ENCODE measurements at places on chromosomes 1 and 21.

DNA sequence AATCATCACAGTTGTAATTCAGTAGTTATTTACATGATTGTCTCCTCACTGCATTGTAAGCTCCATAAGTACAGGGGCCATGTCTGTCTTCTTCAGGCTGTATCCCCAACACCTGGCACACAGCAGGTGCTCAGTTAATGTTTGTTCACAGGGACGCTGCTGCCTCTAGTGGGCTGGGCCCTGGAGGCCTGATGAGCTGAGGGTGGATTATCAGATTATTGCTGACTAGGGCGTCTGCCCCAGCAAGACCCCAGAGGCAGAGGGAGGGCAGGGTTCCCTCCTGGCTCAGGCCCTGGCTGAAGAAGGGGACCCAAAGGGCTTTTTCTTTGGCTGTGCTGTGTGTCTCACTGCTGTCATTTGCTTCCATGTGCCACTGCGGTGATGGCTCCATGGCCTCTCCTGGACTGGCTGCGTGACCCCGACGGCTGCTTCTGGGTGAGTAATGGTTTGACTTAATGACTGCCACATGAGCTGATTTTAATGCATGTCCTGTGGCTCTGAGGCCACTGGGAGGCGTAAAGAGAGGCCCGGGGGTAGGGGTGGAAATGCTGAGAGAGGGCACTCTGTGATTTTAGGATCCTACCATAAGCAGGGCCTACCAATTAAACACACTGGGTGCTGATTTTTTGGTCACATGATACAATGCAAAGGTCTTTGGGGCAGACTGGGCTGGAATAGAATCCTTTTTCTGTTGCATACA lies 20.8 kb upstream of the EPB41 start:
- DNase-seq = no peak

GRCh38 chr21:46491553-46491952 lies 32.9 kb downstream of the DIP2A start:
- no peak for DNase-seq

- DNase-seq = no peak
These were observed 26.4 kb downstream of the ILDR2 start for GRCh38 chr1:166948856-166949350.

- DNase-seq = no peak
These were observed 622.3 kb downstream of the PTPRU start for GRCh38 chr1:29858646-29859045.

GRCh38 chr1:218904416-218904815 lies 269.3 kb upstream of the LYPLAL1 start:
- DNase-seq = peak; percentile 71

DNA sequence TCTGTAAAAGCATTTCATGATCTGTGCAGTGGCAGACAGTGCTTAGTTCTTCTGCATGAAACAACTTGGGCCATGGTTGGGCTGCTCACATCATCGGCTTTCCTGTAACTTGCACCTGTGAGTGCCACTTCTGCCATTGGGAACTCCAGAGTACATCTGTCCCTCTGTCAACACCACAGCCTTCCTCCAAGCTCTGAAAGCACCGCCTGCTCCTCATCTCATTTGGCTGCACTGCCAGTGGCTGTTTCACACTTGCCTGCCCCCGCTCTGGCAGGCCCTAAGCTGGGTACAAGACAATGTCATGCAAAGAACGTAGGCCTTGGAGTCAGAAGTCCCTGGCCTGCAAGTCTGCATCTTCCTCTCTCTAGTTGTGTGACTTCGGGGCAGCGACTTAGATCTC lies 46.4 kb downstream of the DDX20 start:
- DNase-seq = no peak

DNA sequence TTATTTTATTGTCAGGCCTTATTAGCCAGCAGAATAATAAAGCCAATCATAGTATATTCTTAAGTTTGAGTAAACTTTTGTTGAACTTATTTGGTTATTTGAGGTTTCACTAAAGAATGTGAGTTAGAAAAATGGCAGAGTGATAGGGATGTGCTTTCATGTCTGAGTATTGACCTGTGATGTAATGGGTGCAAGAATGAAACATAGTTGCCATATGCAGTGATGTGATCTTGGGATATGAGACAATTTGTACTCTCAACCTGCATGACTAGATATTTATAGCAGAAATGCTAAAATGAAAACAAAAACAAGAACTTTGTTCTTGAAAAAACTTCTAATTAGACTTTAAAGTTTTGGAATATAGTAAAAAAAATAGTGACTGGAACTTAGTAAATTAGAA lies 97.9 kb downstream of the DISP1 start:
- DNase-seq = no peak

- DNase-seq = no peak
These were observed 44.3 kb upstream of the IL10 start for GRCh38 chr1:206816390-206817287.

DNA sequence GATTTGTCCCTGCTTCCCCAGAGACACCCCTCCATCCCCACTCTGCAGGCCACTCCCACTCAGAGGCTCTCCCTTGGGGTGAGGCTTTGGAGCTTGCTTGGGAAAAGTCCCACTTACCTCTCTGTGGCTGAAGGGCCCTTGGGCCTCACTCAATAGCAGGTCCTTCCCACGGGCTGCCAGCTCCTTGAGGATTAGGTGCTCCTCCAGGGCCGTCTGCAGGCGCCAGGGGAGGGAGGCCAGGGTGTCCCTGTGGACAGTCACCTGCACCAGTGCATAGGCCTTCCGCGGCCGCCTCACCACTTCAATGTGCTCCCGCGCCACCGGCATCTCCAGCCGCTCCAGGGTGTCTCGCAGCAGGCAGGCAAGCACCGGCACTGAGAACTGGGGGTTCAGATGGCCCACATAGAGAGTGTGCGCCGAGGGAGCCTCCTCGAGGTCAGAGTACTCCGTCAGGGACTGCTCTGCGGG lies 1.4 kb downstream of the SLFNL1 start:
- DNase-seq = no peak

- DNase-seq = no peak
These were observed 519.9 kb upstream of the USP24 start for GRCh38 chr1:55735106-55735505.

GRCh38 chr21:18529254-18529653 lies 125.7 kb upstream of the TMPRSS15 start:
- DNase-seq = peak; percentile 6

GRCh38 chr1:54945393-54945936 lies 35.0 kb upstream of the TMEM61 start:
- no peak for DNase-seq

DNA sequence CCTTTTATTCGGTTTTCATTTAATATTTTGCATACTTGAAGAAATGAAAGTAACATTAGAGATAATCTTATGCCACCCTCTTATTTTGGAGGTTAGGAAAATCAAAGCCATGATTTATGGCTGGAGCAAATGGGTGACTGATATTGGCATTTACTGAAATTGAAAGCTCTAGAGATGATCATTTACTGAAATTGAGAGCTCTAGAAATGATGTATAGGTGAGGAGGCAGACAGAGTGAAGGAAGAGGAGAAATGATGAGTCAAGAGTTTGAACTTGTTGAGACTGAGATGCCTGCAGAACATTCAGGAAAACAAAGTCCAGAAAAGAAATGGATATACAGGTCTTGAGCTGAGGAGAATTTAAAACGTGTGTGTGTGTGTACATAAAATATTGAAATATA lies 217.6 kb downstream of the LTN1 start:
- DNase-seq = no peak

DNA sequence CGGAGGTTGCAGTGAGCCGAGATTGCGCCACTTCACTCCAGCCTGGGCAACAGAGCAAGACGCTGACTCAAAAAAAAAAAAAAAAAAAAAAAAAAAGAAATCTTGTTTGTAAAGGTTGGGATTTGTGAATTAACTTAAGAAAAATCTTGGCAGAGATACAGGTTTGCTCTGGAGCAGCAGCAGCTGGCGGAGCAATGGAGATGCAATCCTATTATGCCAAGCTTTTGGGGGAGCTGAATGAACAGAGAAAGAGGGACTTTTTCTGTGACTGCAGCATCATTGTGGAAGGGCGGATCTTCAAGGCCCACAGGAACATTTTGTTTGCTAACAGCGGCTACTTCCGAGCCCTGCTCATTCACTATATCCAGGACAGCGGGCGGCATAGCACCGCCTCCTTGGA lies 5.6 kb downstream of the ZBTB8B start:
- no peak for DNase-seq

- DNase-seq = no peak
These were observed 71.0 kb downstream of the SH3GLB1 start for GRCh38 chr1:86775395-86775794.

DNA sequence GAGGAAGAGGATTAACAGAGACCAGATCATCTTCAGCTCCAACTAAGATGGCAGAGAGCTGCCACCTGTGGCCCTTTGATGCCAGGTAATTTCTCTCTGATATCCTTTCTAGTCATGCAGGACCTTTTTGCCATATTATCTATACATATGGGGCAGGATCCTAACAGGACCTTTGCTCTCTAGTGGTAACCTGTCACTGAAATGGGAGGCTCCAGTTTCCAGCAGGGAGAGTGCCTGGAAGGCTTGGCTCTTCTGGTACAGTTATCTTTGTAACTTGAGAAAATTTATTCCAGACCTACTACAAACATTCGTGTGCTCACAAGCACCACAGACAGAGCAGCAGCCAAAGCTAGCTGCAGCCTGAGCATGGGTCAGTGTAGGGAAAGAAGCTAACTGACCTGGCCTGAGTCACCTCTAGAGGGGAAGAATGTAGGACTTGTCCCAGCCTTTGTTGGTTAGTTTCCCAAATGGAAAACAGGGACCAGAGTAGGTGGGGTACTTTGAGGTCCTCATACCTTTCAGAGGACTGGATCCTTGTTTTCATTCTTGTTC lies 86.5 kb upstream of the MACF1 start:
- DNase-seq = no peak

- DNase-seq = no peak
These were observed 44.3 kb downstream of the C8B start for GRCh38 chr1:56921479-56921878.

DNA sequence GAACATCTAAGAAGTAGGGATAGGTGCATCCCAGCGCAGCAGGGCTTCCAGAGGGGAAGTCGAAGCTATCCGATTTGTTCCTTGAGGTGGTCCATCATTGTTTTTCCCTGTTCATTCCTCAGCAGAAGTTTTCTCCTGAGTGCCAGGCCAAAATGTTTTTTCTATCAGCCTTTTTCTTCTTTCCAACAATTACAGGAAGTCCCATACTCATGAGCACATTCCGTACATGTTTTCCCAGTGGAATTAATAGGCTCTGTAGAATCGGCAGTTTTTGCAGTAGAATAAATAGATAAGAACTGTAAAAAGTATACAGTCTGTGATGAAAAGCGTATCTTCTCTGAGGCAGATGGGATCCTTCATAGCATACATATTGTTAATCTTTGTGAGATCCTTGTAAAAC lies 24.8 kb downstream of the CD101 start:
- peak; percentile 84 for DNase-seq

GRCh38 chr1:71093938-71094337 lies 13.1 kb upstream of the ZRANB2 start:
- DNase-seq = peak; percentile 14

DNA sequence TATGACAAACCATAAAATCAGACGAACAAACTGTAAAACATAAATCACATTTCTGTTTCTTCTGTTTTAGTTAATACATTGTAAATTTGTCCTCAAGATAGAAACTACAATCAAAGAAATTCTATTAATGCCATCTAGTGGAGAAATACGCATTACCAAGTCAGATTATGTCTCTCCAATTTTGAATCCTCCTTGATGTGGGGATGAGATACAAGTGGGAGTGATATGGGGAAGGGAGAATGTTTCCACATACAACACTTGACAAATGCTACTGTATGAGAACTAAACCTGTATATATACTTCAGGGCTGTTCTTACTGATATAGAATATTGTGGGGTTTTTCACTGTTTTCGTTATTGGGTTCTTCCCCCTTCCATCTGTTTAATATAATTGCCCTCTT lies 2.6 kb downstream of the HFM1 start:
- DNase-seq = no peak

GRCh38 chr1:65650682-65651081 lies 142.0 kb upstream of the PDE4B start:
- DNase-seq = no peak

GRCh38 chr1:108830119-108831008 lies 26.5 kb downstream of the AKNAD1 start:
- peak; percentile 96 for DNase-seq

- no peak for DNase-seq
These were observed 11.6 kb downstream of the STYXL2 start for GRCh38 chr1:167105271-167106118.

DNA sequence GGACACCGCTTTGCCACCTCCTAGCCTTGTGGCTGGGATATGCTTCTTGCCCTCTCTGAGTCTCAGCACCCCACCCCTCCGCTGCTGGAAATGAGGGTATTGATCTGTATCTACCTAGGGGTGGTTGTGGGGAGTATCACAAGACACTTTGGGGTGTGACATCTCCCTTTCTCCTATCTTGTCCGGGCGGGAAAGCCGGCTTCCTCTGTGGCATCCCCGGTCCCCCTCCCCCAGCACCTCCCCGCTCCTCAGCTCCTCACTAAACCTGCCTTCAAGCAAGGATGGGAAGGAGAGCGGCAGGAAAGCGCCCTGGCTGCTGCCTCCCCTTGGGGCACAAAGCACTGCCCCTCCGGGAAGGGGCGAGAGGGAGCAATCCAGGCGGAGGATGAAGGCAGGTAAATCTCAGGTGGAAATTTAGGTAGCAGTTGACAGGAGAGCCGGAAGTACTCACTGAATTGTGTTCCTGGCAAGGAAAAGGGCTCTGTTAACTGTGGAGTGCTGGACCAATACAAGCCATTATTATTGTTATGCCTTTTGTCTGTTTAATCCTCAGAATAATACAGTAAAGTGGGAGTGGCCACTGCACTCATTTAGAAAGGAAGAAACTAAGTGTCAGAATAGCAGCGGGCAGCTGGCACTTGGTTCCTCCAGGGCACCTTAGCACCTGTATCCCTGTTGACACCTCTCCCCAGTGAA lies 49.0 kb upstream of the LRP8 start:
- DNase-seq = no peak

- DNase-seq = peak; percentile 37
These were observed 84.6 kb downstream of the VPS13D start for GRCh38 chr1:12314333-12314903.

DNA sequence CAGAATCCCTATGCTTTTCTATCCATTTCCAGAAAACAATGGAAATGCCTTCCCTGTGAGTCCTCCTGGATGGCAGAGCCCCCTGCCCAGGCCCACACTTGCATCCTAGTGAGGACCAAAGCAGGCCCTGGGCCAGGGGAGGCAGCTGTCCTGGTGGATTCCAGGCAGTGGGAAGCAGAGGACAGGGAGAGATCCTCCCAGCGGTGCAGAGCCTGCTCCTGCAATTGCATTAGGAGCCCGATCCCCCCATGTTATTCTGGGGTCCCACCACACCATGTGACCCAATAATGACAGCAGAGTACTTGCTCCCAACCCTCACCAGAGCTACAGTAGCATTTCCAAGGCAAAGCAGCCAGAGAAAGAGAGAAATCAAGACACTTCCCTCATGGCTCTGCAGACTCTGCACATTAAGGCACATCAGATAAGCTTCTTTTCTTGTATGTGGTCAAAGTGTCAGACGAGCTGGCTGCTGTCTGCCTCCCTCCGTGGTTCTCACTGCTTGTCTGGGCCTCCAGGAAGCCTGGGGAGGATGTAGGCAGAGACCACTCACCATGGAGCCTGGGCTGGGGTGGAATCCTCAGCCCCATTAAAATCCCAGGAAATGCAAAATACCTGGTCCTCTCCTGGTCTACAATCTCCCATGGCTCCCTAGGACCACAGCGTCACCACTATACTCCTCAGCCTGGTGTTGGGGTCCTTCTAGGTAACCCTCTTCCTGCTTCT lies 54.9 kb upstream of the RUNX3 start:
- no peak for DNase-seq

GRCh38 chr1:236345728-236346127 lies 48.4 kb upstream of the EDARADD start:
- DNase-seq = peak; percentile 19

GRCh38 chr1:55827350-55827749 lies 612.2 kb upstream of the USP24 start:
- DNase-seq = no peak
